NCI-H1048 (cell line): ENCODE measurements at places on chromosomes 7 and 10.

GRCh38 chr7:3272691-3273141 lies 28.3 kb upstream of the SDK1 start:
- DNase-seq: no peak

DNA sequence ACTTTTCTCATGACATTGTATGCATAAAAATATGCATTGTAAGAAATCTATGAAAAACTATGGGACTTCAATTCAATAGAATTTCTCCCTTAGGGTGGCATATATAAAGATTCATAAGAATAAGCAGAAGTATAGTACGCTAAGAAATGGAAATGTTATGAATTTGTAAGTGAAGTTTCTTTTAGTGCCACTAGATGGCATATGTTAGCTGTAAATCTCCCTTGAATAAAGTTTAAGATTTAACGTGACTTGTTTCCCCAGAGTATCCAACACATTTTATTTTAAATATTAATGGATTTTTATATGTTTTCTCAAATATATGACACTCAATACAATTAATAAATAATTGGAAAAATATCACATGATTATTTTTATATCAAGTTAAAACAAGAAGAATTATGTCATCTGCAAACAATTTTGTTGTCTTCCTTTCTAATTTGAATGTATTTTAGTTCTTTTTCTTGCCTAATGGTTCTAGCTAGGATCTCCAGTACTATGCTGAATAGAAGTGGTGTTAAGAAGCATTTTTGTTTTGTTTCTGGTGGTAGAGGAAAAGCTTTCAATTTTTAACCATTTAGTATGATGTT lies 287.2 kb downstream of the HGF start:
- DNase-seq: no peak

DNA sequence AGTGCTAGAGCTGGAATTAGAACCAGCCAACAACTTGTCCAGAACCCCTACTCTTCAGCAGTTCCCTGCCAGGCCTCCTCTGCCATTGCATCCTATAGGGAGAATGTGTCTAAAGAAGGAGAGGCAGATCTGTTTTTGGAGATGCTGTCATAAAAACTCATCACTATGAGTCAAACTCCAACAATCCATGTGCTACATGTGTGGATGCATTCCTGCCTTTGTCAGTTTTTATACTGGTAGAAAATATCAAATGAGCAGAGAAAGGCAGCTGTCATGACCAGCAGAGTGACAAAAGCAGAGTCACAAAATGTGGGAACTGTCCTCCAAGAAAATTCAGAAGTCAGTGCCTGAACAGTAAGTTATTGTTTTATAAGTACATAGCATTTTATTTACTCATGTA lies 93.0 kb downstream of the ABLIM1 start:
- DNase-seq: no peak

- DNase-seq: no peak
Measured at GRCh38 chr7:27128034-27128433, 2.5 kb downstream of the HOXA4 start.

GRCh38 chr10:132677473-132678227 lies 108.3 kb downstream of the NKX6-2 start:
- no peak for DNase-seq

DNA sequence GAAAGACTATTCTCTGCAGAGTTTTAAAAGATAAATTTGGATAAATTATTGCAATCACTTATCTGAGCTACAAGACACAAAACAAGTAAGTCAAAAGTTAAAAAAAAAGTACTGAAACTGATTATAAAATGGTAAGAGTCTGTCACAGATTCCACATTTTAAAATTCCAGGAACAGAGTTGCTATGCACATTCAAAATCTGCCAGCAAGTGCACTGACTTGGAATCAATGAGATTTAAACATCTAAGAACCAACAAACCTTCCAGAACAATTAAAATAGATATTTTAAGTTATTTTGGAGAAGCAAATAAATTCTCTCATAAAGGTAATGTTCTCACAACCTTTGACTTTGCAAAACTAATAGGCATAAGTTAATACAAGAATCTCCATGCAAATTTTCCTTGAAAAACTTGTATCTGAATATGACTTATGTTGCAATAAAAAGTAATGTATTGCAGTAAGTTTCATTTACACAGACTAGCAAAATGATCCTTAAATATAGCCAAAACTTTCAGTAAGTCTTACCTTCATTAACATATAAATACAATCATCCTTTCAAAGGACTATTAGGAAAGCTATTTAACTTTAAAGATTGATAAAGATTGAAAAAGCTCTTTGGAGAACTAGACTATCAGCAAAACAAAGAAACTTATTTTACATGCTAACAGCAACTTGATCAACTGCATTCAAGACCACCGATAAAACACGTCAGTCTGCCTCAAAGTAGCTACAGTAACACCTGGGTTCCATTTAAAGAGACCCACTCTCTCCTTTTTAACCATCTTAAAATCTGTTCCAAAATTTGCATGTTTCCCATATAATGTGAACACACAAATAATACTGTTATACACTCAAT lies 4.4 kb downstream of the ETV1 start:
- DNase-seq: no peak

GRCh38 chr7:2841907-2842306 lies 2.2 kb downstream of the GNA12 start:
- DNase-seq: no peak

DNA sequence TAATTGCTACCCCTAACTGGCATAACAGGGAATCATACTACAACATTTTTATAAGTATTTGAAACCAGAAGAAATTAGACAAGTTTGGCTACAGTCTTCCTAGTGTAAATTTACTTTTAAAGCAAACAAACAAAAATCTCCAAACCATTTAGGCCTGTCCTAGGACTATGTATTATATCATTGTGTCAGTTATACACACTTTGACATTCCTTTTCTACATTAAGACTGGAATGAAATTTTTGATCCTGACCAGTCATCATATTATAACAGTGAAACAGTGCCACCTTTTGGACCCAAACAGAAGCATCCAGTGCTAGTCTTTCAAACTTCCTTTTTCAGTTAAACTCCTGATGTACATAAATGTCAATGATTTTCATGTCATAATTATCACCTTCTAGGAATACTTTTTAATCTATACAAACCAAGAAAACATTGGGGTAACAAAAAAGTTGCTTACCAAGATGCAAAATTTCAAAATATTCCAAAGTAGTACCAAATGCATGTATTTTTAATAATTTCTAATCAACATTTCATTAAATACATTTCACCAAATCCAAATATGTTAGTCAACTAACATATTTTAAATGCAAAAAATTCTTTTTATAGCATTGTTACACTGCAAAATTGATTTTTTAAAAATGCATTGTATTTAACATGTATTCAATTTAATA lies 75.7 kb downstream of the IMMP2L start:
- no peak for DNase-seq

- DNase-seq: no peak
Measured at GRCh38 chr7:3965794-3966395, 664.8 kb downstream of the SDK1 start.

DNA sequence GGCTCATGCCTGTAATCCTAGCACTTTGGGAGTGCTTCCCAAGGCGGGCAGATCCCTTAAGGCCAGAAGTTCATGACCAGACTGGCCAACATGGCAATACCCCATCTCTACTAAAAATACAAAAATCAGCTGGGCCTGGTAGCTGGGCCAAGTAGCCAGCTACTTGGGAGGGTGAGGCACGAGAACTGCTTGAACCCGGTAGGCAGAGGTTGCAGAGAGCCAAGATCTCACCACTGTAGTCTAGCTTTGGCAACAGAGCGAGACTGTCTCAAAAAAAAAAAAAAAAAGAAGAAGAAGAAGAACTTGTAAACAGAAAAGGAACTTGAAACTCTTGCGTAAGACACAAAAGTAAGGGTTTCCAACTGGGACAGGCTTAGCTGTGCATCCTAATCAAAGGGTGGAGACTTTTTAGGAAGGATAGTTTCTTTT lies 5.6 kb upstream of the IFIT2 start:
- no peak for DNase-seq

- no peak for DNase-seq
Measured at GRCh38 chr7:45000093-45001032, at the start of gene CCM2. TSS of gene CCM2 (plus strand) at chr7:45000201. CDS start at chr7:45000334, 133 bp downstream.

- no peak for DNase-seq
Measured at GRCh38 chr10:110805292-110805691, 66.4 kb upstream of the PDCD4 start.

- no peak for DNase-seq
Measured at GRCh38 chr10:78405736-78406135, 372.1 kb downstream of the RPS24 start.

DNA sequence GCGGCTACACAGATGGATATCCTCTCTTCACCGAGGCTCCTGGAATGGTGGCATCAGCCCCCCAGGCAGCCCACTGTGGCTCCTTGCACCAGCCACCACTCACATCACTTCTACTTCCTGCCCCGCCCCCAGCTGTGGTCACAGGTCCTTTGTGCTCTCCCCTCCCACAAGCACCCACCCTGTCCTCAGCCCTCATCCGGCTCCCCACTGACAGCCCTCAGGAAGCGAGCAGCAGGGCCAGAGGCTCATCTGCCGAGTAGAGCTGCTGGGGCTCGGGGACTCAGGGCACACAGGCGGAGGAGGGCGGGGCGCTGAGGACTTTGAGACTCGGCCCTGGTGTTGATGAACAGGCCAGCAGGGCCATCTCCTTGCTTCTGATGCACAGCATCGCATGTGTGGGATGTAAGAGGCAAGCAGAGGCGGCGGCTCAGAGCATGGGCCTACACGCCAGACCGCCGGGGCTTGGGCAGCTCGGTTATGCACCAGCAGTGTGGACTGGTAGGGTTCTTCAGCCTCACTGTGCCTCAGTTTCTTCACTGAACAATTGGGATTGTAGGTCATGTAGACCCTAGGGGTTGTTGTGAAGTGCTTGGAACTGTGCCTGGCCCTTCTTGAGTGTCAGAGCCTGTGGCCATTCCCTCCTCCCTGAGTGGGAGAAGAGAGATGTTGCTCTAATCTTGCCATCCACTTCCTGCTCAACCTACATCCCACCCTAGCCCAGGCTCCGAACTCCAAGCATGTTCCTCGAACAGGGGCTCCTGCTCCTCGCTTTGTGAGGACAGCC lies at the start of gene PRF1:
PRF1 (minus strand) TSS at position 77 of the 784 bp plus-strand sequence. CDS start 1,839 bp downstream, outside the sequence.
- no peak for DNase-seq

- DNase-seq: no peak
Measured at GRCh38 chr10:103127241-103127640, 65.8 kb downstream of the NT5C2 start.

DNA sequence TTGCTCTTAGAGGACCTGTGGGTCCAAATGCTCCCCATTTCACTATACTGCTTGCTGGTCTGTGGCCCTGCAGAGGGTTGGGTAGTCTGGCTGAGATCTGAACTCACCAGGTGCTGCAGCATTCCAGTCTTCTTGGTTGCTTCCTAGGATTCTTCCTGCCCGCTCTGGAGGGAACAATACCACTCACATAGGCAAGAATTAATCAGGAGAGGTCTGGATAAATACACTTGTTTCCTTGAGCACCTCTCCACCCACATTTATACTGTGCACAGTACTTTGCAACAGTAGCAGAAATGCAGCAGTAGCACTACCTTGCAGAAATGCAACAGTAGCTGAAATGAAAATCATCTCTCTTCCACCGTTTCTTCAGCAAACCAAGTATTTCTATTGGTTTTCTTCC lies 125.3 kb downstream of the INSYN2A start:
- no peak for DNase-seq

DNA sequence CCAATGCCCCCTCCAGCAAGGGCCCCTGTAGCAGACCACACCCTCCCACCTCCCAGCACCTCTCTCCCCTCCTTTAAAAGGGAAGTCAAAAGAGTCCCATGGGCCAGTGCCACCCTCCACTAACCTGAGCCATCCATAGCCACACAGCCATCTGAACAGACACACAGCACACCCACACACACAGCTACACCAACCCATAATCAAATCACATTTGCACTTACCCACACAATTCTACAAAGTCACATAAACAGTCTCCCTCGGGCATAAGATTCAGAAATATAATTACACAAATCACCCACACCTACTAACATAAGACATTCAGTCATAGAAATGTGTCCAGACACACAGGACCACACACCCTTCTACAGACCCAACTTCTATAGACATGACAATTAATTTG lies 96.3 kb downstream of the HIF1AN start:
- DNase-seq: no peak

GRCh38 chr7:7563813-7564212 lies 2.9 kb upstream of the MIOS start:
- no peak for DNase-seq

DNA sequence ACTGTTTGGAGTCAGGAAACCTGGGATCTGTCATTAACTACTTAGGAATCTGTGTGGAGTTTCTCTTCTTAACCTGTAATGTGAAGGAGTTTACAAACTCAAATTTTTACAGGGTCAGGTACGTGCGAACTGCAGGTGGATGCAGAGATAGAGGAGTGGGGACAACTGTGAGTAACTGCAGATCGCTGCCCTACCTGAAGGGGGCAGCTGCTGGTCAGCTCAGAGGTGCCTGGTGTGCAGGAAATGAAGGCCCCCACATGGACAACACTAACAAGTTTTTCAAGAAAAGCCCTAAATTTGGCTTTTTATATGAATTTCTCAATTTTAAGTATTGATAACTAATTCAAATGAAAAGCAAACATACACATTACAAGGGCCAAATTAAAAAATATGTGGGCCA lies 380.0 kb downstream of the REEP3 start:
- no peak for DNase-seq

DNA sequence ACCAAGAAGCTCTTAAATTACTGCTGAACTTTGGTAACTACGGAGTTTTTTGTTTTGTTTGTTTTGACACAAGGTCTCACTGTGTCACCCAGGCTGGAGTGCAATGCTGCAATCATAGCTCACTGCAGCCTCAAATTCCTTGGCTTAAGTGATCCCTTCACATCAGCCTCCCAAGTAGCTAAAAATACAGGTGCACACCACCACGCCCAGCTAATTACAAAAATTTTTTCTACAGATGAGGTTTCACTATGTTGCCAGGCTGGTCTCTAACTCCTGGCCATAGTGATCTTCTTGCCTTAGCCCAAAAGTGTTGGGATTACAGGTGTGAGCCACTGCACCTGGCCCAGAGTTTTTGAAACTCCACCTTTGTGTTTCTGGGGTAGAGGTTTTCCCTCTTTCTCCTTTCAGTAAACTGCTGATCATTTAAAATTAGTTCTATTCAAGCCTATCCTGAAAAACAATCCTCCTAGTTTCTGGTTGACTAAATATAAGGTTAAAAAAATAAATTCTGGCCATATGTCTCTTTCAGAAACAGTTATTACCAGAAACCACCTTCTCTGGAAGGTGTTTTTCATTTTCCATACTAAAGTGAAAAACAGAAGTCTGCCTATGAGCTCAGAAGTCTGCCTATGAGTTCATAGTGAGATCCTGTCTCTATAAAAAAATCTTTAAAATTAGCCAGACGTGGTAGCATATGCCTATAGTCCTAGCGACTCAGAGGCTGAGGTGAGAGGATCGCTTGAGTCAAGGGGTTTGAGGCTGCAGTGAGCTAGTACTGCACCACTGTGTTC lies 63.9 kb downstream of the VOPP1 start:
- DNase-seq: no peak

DNA sequence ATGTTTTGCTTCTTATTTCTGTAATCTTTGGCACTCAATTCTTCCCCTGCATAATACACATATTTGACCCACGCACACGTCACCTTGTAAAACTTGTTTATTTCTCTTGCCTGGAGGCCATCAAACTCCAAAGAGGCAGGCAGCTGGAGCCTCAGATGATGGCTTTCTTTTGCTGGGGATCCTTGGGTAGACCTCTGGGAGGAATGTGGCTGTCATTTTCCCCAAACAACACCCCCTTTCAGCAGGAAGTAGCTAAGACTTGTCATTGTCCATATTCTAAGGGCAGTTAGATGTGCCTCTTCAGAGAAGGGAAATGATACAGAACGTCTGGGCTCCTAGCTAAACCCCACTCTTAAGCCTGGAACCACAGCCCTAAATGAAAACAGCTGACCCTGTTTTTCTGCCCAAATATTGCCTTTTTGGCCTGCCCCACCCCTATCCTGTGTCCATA lies 111.3 kb downstream of the ITGB8 start:
- DNase-seq: no peak
